Myocyte (in vitro differentiated cells): ENCODE measurements at places on chromosomes 11 and 22. TPM values are rescaled to one million over a fixed set of nuclear protein-coding genes. Genes with fewer than 3 reads are reported as not detected.

DNA sequence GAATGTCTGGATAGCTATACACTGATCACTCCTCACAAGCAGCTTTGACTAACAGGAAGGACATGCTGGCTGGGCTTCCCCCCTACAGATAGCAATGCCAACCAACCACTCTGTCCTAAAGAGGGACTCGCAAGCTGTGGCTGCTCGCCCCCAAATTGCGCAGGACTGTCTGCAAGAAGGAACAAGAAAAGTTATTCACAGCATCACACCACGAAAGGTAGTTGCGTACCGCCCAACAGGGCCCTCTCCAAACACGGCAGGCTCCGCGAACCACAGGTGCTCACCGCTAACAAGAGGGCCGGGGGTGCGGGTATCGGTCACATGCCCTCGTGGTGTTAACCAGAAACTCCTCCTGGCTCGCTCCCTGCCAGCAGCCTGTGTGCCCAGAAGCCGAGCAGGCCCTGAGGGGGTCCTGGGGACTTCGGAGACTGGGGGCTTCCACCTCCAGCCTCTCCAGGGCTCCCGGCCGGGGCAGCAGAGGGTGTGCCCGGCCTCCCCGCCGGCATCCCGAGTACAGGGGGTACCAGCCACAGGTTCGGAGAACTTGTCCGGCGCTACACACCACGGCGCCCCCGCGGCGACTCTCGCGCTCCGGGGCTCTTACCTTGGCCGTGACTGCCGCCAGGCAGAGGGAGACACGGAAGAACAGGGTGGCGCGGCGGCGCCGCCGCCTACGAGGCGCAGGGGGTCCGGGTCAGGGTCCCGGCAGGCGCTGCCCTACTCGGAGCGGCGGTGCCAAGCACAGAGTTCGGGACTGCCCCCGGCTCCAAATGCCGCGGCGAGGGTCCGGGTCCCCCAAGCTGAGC, 682 bp downstream of the LARGE1 start:
- peak; percentile 42 for DNase-seq

- peak; percentile 96 for DNase-seq
These were observed 52.1 kb downstream of the LHFPL7 start for GRCh38 chr22:24894220-24894975.

DNA sequence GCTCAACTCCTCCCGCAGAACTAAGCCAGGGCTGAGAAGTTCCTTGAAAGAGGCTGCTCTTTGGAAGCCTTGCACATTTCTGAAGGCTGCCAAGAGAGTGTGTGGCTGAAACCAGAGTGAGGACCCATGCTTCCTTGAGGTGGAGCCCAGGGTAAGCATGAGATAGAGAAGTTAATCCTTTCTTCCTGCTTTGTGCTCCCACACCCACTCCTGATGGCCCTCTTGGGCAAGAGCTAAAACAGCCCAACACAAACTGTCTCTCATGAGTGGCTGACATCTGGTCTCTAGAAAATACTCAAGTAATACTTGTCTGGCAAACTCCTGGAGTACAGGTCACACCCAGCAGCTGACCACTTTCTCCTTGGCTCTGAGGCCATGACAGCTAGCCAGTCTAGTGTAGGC, 523.7 kb downstream of the INSC start:
- no peak for DNase-seq

DNA sequence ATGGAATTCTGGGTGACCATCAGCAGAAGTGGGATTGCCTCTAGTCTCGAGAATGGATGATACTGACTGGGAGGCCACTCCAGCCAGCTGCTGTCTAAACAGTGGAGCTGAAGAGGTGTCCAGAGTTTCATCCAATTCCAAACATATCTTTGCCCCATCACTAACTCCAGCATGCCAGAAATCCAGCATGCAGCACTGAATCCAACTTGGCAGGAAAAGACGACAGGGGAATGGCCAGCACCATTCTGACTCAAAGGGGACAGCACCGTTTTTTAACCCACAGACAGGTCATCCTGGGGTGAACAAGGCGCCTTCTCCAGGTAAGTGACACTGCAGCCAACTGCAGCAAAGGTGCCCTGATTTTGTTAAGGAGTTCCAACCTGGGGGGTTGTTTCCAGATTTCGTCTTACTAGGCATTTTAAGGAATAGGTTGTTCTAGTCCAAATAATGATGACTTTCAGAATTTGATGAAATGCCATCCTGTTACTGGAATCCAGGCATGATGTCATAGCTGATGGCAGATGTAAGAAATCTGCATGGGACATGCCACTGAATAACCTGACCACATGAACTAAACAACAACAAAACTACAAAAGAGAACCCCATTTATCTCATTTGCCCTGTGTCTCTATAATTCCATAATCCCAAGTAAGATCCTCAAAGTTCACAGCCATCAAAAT, 32.3 kb downstream of the FEZ1 start:
- DNase-seq = no peak

DNA sequence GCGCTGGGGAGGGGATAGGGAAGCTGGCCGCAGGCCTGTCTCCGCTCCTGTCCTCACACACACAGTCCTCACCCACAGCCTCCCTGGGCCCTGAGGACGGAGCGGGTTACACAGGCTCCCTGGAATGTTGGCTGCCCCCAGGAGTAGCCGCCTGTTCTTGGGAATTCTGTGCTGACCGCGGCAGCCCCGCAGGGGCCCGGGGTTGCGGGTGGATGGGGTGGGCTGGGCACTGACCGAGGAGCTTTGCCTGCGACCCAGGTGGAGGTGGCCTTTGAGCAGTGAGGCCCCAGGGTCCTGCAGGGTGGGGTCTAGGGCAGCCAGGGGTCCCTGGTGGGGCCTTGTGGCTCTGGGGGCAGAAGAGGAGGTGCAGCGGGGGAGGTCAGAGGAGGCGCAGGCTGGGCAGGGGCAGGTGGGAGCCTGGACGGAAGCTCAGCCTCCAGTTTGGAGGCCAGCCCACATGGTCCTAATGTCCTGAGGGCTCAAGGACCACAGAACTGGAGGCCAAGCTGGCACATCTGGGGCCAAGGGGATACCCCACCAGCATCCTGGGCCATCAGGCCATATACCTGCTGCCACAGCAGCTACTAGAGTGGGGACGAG, 6.6 kb upstream of the MRGPRG start:
- DNase-seq = no peak

DNA sequence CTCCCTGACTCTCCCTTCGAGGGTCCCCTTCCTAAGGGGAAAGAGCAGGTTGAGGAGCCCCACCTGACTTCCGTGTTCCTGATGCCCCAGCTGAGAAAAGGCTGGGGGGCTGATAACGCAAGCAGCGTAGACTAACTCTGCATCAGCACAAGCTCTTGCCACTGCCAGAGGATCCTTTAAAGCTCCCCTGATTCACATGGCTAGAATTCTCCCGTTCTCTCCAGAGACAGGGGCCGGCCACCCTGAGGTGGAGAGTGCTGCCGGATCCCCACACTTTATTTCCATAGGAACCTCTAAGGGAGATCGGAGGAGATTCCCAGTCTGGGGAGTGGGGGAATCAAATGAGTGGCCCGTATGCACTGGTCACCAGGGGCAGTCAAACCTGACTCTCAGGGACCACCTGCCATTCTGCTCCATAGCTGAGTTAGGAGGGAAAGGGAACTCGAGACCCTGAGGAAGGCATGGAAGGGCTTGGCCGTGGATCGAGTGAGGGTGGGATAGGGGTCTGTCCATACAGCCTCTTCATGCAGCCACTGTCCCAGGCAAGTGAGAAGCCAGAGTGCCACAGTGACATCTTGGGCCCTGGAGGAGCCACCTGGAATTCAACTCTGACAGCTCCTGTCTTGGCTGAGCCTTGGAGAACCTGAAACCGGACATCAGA, 1.4 kb upstream of the VSIG10L2 start:
- no peak for DNase-seq

GRCh38 chr22:48391820-48392219, 1435.9 kb downstream of the BRD1 start:
- no peak for DNase-seq

GRCh38 chr11:45704635-45705034, 39.2 kb upstream of the CHST1 start:
- DNase-seq = no peak

- DNase-seq = no peak
These were observed 51.4 kb downstream of the PRCP start for GRCh38 chr11:82848829-82849228.

- no peak for DNase-seq
These were observed 9.5 kb downstream of the STK33 start for GRCh38 chr11:8584511-8584910.

DNA sequence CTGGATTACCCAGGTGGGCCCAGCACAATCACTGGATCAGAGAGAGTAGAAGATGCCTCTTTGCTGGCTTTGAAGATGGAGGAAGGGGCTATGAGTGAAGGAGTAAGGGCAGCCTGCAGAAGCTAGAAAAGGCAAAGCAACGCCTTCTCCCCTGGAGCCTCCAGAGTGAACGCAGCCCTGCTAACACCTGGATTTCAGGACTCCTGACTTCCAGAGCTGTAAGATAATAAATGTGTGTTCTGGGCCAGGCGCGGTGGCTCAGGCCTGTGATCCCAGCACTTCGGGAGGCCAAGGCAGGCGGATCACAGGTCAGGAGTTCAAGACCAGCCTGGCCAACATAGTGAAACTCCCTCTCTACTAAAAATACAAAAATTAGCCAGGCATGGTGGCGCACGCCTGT, 102.4 kb downstream of the MORC2 start:
- no peak for DNase-seq

DNA sequence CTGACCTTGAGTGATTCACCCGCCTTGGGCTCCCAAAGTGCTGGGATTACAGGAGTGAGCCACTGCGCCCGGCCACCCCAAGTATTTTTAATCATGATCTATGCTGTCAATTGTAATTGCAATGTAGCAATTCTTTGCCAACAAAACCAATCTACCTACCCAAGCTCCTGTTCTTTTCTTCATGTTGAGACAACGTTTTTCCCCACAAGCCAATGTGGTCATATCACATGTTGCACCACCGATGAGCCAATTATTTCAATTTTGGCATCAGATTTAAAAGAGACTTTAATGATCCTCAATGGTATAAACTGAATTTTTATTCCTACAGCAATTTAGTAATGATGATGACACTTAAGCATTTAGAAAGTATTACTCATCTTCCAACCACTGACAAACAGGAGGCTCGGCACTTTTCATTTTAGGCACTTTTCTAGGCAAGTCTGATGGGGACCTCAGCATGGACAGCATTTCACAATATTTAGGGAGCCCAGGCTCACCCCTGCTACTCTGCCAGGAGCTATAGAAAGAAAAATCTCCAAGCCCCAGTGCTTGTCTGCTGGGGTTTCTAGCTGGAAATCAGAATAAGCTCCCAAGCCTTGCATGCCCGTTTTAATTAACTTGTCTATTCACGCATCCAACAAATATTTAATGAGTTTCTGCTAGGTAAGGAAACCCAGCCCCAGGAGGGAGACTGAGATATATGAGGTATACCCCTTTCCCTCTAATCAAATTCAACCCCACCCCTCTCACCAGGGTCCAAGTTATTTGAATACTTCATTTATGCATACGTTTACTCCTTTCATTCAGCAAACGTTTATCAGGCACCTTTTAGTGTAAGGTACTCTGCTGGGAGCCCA, 291.4 kb downstream of the ST3GAL4 start:
- peak; percentile 61 for DNase-seq

DNA sequence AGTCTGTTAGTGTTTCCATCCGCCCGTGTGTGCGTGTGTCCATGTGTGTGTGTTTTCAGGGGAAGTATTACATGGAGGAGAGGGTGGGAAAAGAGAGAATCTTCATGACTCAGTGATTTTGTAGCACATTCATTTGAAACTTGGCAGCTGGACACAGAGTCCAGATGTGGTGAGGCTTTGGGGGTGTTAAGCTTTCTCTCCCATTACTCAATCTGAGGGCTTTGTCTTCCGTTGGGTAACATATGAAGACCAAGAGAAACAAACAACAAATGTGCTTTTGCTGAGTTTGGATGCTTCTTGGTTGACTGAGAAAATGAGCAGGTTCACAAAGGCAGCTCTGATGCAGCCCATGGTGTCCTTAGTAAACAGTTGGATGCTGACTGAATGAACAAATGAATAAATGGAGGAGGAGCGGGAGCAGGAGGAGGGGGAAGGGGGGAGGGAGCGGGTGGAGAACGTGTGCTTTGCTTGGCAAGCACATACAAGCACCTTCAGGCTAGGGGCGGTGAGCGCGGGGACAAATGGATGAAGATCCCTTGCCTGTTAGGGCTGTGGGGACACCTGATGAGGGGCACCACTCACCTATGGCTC, 104.3 kb downstream of the ST3GAL4 start:
- DNase-seq = no peak

DNA sequence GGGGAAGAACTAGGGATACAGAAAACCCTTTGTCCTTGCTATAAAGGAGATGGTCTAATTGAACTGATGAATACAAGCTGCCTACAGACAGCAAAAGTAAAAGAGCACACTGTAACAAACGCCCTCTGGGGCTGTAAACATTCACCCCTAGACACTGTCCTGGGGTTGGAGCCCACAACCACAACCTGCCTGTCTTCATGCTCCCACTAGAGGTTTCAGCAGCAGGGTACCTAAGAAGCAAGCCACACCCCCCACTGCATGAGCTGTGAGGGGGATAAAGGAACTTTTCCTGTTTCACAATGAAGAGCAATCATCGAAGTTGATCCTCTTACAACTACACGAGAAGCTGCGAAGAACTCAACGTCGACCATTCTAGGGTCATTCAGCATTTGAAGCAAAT, 90.5 kb upstream of the LUZP2 start:
- no peak for DNase-seq

DNA sequence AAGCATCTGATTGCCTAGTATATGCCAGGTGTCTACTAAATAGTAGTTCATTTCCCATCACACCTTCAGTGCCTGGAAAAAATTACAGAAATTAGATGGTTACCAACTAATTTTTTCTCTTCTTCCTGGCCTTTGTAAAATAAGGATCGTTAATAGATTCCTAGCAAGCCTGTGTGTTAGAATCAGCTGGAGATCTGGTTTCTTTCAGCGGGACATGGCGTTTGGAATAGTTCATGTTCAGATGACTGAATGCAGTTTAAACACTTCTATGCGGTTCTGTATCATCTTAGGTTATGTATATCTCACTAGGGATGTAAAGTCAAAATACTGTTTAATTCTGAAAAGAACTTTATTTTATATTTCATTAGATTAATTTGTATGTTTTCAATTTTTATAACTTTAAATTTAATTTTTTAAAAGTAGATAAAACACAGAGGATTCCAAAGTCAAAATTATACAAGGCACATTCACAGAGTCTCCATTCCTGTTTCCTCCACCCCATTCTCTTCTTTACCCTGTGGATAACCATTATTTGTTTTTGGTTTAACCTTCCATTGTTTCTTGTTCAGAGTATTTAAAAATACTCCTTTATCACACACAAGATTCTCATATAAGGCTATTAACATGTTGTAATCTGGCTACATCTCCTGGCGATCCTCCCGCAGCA, 132.8 kb downstream of the ATXN10 start:
- DNase-seq = peak; percentile 43

DNA sequence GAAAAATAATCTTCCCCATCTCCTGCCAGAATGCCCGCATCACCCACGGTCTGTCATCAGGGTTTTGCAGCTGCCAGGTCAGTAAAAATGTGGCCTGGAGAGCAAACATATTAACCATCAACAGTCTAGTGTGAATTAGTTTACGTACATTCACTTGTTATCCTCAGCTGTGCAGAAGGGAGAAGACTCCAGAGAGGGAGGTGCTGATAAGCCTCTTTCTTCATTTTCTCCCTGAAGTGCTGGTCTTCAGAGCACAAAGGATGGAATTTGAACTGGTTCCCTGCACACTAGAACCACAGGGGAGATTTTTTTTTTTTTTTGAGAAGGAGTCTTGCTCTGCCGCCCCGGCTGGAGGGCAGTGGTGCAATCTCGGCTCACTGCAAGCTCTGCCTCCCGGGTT, 8.2 kb downstream of the FGF19 start:
- no peak for DNase-seq

GRCh38 chr11:30467176-30467575, 119.0 kb downstream of the MPPED2 start:
- no peak for DNase-seq

CARS1 gene
- 60.7 and 73.1 TPM in 2 replicates for total RNA-seq

SDHD gene
- total RNA-seq = 107 and 123 TPM in 2 replicates

MS4A14 gene
- total RNA-seq = not detected in 2 replicates

CDK2AP2 gene
- 31.2 and 48.4 TPM in 2 replicates for total RNA-seq

KRTAP5-9 gene
- total RNA-seq = 0.16 and 0.29 TPM in 2 replicates

KRTAP5-10 gene
- not detected in 2 replicates for total RNA-seq
